ENCODE measurements at places on chromosomes 11 and 22.
A peak's percentile ranks its signal among the peaks of the same experiment; 100 is the strongest.

DNA sequence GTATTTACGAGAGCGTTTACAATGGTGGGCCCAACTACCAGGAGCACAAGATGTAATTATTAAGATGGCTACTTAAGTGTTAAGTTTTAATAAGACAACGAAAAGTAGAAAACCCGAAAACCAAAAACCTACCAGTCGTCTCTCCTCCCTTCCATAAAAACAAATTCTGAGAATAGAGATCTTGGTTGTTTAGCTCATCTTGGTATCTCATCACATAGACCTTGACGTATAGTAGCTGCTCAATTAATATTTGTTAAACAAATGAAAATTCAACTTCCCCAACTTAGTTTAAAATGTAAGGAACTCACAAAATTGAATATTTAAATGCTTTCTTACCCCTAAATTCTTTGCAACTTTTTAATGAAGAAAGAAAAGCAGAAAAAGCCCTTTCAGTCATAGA is 669 bp downstream of the KDM4D start:
- no peak for DNase-seq

- DNase-seq, result no peak
These were observed 4.3 kb upstream of the GLYATL1 start for GRCh38 chr11:58934945-58935513.

DNA sequence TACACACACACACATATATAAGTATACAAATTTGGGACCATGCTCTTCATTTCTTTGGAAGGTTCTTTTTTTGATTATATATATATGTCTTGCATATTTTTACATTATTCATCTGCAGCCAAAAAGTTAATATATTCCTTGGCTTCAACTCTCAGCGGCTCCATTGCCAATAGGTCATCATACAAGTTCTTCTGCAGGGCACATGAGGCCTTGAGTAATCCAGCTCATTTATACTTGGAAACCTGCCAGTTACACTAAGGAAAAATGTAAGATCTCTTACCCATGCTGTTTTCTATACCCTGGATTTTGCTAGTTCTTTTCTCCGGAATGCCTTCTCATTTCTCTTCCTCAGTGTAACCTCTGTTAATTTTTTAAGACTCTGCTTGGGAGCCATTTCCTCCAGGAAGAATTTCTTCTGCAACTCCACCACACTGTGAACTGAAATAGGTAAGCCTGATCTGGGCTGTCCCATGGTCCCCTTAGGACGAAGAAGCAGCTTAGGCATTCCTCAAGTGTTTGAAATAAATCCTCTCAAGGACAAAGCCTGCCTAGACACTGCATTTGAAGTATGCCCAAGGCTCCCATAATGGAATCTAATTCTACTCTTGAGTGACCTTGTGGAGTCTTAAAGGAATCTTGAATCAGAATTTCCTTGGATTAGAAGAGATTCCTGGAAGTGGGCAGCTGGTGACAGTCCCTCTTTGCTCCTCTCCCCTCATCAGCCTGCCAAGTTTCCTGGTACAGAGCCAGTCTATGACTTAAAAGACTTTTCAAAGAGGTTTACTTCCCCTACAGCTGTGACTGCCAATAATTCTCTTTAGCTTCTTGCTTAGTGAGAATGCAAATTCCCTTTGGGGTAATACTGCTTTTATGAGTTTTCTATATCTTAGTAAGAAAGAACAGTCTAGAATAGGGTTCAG is 182.8 kb downstream of the C11orf87 start:
- no peak for DNase-seq

- no peak for DNase-seq
These were observed 20.8 kb upstream of the ZBED5 start for GRCh38 chr11:10878408-10879214.

DNA sequence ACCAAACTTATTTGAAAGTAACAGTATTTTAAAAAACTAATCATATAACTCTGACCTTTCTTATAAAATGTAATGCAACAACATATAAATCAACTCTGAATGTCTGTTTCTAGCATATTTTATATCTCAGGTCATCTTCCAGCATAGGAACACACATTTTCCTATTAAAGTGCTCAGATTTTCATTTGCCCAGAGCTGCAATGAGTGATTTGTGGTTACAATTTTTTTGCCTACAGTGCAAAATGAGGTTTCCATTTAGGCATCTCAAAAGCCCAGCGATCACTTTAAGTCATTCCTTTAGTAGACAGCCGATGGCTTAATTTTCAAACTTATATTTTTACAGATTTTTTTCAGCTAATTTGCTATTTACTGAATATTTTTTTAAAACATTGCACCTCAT is 1.0 kb downstream of the LYVE1 start:
- DNase-seq, result no peak

- DNase-seq, result no peak
These were observed 51.3 kb upstream of the PRDM11 start for GRCh38 chr11:45094958-45095690.

DNA sequence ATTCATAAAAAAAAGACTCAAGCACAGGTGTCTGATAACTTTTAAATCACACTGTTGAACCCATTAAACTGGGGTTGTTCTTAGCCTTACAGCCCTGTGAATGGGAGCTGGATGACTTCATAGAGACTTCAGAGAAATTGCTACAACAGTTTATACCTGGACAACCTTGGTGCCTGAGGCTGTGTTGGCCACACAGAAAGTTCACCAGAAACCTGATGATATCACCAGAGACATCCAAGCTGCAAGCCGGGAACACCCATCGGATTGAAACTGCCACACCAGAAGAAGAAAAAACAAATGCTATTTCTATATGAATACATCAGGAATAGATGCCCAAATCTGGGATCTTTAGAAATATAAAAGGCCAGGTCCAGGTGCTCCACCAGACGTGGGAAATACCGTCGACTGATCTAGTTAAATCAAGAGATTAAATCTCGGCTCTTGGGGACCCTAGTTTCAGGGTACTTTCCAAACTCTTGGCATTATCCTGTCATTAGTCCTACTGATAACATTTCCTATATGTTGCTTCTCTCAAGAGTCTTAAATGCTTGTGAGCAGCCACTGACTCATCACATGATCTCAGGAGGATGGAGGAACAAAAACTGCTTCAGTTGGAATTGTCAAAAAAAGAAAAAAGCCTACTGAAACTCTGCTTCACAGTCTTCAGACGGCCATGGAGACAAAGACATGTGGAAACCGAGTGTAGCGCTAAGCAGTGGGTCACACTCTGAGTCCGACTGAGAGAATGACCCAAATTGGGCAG is 28.6 kb upstream of the APOL5 start:
- no peak for DNase-seq

DNA sequence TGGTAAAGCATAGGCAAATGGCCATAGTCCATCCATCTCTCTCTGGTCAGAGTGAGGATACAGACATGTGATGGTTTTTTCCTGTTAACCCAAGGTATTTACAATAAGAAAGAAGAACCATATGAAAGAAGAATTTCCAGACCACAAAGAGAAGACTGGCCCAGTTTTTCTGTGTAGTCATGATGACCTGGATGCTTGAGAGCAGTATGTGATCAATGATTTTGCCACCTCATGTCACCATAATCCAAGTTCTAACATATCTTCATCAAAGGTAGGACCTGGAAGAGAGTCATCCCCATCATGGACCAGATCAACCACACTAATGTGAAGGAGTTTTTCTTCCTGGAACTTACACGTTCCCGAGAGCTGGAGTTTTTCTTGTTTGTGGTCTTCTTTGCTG is at the start of gene OR4D6:
OR4D6 (plus strand) TSS at position 301 of the 400 bp plus-strand sequence; CDS start at position 301, 0 bp downstream.
- DNase-seq, result no peak

GRCh38 chr22:20429254-20430100 is 8.1 kb downstream of the SCARF2 start:
- DNase-seq, result peak; percentile 8

DNA sequence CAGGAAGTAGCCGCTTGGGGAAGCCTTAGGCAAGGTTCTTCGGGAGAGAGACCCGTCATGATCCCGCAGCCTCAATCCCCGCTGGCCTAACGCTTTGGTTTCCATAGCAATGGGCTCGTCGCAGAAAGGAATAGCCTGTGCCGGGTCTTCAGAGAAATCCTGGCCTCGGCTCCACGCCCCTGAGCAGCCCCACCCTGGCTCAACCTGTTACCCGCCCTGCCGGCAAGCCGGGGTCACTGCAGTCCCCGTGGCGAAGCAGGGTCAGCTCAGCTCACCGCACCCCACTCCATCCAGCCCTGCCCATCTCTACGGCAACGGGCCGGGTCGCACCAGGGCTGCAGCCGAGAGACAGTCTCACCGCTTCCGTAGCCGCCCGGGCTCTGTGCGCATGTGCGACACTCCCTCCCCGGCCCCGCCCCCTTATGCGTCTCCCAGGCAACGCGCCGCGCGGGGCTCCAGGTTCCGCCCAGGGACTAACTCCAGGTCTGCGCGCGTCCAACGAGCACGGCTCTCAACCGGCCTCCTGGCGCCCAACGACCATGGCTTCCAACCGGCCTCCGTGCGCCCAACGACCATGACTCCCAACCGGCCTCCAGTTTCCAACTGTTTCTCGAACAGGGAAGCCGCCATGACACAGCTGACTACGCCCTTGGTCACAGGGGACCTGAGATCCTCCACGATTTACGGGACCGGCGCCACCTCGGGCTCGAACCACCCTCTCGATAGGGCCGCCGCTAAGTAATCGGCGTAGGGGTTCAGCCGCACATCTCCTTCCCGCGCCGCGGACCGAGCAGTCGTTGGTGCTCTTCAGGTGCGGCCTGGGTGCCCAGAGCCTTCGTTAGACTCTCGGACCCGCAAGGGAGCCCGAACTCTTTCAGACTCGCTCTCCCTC is at the start of gene DUSP18:
DUSP18 (minus strand) TSS at position 382 of the 892 bp plus-strand sequence. CDS start 3,872 bp downstream, outside the sequence.
- peak; percentile 89 for DNase-seq

DNA sequence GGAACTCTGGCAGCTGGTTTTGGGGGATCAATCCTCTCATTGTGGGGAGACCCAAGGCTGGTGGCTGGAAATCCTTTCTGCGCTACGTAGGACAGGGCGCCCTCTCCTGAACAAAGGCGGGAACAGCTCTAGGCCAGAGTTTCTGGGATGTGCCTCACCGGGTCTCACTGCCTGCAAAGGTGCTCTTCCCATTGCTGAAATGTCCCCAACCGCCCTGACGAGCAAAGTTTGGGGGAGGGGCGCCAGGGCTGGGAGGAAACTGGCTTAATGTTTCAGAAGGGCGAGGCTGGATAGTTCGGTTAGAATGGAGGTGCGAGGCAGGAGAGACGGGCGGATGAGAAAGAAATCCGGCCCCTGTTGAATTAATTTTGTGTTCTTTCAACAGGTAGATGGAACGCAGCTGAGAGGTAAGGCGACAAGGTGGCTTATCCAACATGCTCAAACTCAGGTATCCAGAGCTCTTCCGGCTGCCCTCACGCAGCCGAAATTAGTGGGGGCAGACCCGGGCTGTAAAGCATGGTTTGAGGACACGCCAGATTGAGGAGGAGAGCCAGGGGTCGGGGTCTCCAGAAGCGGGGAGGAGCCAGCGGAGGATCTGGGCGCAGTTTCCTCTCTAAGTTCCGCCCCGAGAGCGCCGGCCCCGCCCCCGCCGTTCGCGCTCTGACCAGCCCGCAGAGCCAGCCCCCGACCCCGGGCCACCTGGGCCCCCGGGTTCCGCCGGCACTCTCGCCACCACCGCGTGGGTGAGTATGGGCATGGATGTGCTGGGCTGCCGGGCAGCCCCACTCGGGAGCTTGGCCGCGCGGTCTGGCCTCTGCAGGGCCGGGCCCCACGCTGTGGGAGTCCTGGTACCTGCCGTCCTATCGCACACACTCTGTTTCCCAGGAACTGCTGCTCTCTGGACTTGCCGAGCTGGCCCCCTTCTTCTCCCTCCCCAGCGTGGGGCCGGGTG is at the start of gene PGAP2:
PGAP2 (plus strand) TSS at position 652 of the 952 bp plus-strand sequence. CDS start 2,700 bp downstream, outside the sequence.
- peak; percentile 39 for DNase-seq

GRCh38 chr22:39434243-39434653 is 22.6 kb upstream of the MGAT3 start:
- DNase-seq, result peak; percentile 83

- DNase-seq, result no peak
These were observed 1233.5 kb downstream of the BRD1 start for GRCh38 chr22:48594016-48594756.

- DNase-seq, result no peak
These were observed 100.2 kb upstream of the GAL start for GRCh38 chr11:68584097-68584496.

GRCh38 chr11:46117842-46118241 is 3.4 kb downstream of the PHF21A start:
- no peak for DNase-seq

- no peak for DNase-seq
These were observed 22.3 kb downstream of the NTM start for GRCh38 chr11:131392528-131393255.

DNA sequence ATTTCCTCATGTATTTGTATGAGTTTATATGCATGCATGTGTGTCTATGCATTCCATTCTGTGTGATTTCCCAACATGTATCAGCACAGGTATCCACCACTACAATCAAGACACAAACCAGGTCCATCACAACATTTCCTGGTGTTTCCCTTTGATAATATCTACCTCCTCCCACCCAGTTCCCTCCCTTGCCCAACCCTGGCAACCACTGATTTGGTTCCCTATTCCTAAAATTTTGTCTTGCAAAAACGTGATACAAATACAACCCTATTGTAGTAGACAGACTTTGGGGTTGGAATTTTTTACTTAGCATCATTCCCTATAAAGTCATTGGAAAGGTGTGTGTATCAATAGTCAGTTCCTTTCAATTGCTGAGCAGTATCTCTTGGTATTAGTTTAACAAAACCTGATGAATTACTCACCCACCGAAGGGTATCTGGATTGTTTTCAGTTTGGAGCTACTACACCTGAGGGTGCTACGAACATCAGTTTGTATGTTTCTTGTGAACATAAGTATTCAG is 51.8 kb upstream of the IGLL5 start:
- no peak for DNase-seq

DNA sequence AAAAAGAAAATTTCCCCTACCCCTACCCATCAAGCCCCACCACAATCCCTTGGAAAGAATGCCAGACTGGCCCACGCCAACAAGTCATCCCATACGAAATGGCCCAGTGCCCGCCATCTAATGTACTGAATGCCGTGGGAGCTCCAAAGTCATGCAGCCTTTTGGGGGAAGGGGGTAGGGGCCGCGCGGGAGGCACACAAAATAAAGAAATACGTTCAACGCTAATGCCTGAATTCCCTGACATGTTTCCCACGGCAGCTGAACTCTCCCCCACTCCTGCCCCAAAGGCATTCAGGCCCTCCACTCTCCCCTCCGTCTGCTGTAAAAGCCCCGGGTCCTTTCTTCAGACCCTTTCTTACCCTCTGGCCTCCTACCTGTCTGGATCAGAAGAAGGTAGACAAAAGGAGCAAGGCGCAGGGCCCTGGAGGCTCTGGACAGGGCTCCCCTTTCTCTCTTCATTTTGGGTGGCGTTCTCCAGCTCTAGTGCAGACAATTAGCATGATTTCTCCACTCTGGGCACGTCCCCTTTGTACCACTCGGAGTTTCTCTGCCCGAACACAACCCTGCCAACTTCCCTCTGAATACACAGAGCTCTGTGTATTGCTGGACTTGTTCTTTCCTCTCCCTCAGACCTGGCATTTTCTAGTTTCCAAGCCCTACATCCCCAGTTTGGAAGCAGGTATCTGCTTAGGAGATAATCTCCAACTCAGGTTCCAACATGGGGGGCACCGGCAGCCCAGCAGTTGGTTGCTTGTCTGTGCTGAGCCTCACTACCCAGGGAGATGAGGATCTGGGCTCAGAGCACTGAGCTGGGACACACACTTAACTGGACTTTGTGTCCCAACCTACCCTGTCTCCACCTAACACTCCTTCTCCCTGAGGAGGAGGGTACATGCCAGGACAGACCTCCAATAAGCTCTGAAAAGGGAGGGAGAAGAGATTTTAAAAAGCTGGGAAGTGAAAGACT is at the start of gene HEPACAM:
HEPACAM (minus strand) TSS at position 500 of the 967 bp plus-strand sequence; CDS start at position 459, 41 bp downstream.
- DNase-seq, result peak; percentile 97

GRCh38 chr22:30574997-30575671 is 669 bp upstream of the GAL3ST1 start:
- DNase-seq, result peak; percentile 72

Measured in hippocampal formation (tissue), 2 donors.